Coronary artery (tissue), 2 donors: ENCODE measurements at places on chromosomes 5 and 9.

GRCh38 chr5:83523929-83524328 is 52.4 kb downstream of the VCAN start:
- DNase-seq, result no peak

GRCh38 chr5:59757442-59757841 is 136.1 kb downstream of the PDE4D start:
- DNase-seq, result no peak

DNA sequence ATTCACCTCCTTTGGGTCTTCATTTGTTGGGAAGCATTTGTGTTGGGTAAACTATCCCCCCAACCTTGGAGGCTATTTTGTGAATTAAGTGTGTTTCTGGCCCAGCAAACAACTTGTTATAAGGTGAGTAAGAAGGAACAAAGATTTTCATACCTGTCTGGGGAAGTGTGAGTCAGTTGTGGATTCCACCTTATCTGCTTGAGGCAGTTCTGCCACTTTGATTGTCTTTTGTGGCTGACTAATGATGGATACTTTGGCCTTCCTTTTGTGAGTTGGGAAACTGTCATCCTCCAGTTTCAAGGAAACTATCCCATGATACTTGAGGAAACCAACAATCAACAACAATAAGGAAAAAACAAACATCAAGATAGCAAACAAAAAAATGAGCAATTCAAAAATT is 24.6 kb upstream of the CER1 start:
- DNase-seq, result no peak

DNA sequence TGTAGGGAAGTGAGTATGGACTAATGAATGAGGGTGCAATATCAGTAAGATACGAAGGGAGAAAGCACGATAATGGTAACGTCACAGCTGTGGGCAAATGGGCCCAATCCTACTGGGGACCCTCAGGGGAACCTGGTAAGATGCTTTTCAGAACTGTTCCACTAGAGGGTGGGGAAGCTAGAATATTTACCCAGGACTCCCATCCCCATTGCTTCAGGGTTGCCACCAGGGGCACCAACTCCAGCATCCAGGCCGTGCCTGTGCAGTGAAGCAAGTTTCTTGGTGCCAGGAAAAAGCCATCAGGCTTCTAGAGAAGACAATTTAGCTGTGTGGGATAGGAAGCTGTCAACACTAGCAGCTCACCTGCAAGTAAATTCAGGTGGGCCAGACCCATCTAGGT is 409.3 kb downstream of the AGTPBP1 start:
- no peak for DNase-seq

DNA sequence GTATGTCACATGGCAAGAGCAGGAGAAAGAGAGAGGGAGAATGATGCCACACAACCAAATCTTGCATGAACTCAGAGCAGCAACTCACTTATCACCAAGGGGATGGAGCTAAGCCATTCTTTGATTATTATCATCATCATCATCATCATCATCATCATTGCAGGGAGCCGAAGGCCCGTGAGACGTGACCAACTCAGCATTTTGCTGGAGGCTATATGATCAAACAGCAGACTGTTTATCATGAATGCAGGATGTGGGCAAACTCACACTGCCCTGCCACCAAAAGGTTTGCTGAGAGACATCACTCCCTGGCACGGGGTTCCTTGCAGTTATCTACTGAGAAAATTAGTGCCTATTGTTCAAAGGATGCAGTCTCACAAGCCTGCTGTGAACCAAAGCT is 8.6 kb upstream of the ZNF169 start:
- DNase-seq, result no peak

DNA sequence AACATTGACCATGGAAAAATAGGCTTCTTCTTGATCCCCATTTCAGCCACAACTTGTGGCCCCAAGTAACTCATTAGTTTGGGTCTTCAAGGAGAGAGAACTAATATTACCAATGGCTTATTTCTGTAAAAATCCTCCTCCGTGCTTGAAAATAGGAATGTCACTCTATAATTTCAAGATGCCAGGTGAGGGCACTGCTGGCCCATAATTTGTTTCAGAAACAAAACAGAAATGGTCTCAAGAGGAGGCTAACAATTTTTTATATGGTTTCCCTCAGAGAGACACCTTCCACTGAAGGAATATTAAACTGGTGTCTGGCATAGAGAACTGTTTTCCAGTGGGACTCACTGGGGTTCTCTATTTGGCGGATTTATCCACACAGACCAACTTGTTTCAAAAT is 437.0 kb upstream of the TRPC7 start:
- DNase-seq, result no peak

- no peak for DNase-seq
Measured at GRCh38 chr9:136886610-136887597, 588 bp downstream of the TRAF2 start.

GRCh38 chr5:73274121-73274520 is 101.1 kb downstream of the TMEM174 start:
- no peak for DNase-seq

DNA sequence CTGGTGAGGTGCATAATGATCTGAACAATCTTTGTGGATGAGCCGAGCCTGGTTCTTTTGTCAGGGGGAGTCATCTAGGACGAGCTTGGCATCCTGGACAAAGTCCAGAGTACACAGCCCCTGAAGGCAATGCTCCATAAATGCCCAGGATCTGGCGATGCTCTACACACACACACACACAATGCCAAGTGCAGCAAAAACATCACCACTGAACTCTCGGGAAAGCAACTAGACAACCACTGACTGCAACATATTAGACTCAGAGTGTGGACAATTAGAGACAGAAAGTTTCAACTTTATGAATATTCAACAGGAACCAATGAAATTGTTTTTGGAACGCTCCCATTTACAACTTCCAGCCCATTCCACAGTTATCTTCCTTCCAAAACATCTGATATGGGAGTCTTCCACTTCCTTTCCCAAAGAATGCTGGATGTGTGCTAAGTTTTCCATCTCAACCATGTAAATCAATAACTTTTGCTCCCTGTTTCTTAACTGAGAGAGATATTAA is 227.6 kb upstream of the ANKRD55 start:
- DNase-seq, result no peak

DNA sequence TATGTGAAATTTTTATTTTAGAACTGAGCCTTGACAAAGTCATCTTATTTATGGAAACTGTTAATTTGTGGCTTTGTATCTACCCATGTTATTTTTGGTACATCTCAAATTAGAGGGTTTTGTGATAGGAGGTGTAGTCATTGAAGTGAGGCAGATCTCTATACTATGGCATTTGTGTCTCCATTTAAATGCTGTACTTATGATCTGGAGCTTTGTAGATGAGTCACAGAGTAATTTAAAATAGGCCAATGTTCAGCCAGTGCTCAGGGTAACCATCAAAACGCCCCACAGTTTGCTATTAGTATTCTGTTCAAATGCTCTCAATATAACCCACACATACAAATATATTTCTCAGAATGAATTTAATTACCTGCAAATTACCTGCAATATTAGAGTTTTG is 351.5 kb upstream of the KLF9 start:
- no peak for DNase-seq

DNA sequence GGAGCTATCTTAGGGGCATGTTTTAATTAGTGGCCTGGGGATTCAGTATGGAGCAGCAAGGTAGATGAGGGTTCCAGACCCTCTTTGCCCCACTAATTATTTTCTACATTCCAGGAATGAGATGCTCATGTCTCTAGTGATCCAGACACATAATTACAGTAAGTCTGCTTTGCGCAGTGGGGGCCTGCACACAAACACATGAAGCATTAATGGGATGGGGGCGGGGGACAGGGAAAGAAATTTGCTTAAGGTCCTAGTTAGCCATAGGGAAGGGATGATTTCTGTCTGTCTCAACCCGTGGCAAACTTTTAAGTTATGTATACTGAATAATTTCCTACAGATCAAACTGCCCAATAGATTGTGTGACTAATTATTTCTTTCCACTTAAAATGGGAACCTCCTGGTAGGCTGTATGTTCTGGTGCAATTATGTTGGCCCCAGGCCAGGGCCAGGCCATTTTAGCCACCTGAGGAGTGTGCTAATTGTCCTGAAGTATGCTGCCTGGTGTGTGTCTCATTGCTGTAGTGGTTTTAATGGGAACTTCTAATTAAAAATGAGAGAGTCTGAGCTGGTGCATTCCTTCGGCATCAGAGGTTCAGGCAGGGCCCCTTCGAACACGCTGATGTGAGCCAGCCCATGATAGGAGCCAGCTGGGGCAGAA is 134.4 kb downstream of the PTTG1 start:
- DNase-seq, result no peak

DNA sequence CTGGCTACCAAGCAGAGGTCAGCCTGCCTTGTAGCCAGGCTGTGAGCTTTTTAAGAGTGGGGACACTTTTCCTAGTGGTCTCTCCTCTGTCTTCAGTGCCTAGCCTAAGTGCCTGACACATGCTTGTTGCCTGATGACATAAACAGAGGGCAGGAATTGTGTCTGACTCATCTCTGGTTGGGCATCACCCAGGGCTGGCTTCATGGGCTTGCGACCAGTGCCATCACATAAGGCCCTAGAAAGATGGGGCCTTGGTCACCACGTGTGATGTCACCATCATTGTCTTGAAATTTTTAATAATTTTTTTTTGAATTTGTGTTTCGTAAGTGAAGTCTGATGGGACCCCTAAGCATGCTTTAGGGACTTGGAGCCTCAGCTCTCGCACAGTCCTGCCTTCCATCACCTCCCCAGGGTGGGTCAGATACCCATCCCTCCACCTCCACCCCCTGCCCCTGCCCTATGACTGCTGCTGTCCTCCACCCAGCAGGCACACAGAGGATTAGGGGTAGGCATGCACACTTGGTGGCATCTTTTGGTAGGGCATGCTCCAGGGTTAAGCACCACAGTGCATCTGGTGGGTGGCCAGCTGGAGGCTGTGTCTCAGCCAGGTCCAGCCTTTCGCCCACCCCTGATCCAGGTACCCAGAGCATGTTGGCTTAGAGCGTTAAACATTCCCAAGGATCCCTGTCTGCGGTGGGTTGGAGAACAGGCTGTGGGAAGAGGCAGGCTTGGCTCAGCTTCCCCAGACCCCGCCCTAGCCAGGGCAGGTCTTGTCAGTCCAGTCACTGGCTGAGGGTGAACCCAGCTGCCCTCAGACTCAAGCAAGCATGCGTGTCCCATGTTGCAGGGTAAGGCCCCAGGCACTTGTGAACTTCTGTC is 80.1 kb upstream of the SH3PXD2B start:
- peak; percentile 69 for DNase-seq

DNA sequence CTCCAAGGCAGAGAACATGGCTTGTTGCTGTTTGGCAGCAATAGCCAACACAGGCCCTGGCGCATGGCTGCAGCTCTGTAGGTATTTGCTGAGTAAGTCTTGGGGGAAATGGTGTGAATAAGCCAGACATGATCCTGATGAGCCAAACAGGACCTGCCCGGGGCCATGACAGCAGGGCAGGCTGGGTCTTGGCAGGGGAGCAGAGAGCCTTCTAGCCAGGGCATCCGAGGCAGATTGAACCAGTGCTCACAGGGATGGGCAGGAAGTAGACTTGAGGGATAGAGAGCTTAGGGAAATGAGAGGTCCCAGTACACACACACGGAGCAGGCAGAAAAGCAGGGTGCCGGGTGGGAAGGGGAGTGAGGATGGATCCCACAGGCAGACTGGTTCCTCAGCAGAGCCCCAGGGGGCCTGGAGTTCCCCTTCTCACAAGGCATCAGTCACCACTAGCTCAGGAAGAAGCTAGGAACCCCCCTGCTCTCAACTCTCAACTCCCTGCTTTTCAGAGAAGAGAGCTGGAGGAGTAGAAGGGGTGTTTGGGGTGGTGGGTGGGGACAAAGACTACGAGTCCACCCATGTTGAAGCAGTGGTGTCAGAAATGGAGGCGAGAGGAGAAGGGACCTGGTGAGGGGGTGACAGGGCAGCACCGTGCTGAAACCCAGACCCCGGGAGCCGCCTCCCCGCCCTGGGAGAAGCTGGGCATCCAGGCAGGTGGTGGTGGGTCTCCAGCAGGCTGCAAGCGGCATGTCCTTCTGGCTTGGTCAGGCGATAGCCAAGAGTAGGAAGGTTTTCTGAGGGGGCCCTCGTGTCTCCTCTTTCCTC is 111.1 kb downstream of the RGS3 start:
- peak; percentile 71 for DNase-seq

DNA sequence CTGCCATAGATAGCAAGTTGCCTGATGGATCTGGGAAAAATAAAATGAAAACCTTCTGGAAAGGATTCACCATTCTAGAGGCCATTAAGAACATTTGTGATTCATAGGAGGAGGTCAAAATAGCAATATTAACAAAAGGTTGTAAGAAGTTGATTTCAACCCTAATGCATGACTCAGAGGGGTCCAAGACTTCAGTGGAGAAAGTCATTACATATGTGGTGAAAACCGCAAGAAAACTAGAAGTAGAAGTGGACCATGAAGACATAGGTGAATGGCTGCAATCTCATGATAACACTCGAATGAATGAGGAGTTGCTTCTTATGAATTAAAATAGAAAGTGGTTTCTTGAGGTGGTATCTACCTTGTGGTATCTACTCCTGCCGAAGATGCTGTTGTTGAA is 86.6 kb downstream of the GABRA1 start:
- no peak for DNase-seq

- DNase-seq, result no peak
Measured at GRCh38 chr5:102857076-102857818, 102.1 kb downstream of the PAM start.

GRCh38 chr9:22035591-22036011 is 26.5 kb upstream of the CDKN2B start:
- DNase-seq, result no peak

DNA sequence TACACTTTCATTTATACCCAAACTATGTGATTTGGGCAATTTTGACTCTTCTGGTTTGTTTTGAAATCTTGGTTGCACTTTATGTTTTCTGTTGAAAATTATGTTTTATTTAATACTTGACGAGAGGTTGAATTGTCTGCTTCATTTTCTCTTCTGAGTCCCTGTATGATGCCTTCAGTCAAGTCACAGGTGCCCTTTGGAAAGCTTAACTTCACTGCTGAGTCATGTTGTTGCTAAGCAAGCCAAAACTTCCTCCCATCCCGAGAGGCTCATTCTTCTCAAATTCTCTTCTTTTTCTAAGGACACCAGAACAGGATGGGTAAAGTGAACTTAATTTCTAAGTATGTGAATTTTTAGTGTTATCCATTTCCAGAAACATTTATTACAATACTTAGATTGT is 455.3 kb upstream of the PTGER4 start:
- DNase-seq, result no peak

DNA sequence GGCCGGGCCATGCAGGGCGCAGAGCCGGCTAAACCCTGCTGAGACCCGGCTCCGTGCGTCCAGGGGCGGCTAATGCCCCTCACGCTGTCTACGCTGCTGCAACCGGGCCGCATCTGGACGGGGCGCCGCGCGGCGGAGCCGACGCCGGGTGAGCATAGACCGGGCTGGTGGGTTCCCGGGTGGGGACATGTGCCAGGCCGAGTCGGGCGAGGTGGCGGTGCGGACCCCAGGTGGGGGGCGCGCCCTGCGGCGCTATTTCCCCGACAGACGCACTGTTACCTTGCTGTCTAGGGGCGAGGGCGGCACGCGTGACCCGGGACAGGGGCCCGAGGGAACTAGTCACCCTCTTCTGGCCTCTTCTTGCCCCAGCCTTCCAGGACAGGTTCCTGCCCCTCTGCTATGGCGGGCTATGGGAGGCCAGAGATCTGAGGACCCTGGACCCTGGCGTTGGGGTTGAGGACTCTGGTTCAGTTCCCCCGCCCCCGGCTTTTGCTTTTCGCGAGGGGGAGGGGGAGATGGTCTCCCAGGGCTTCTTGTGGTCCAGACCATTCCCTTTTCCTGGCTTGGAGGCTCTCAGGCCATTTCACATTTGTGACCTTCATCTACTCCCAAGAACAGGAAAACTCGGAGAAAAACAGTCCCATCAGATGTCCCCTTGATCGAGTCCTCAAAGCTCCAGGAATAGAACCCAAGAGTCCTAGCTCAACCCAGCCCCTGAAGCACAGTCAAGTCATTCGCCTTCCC is 536 bp downstream of the SLC27A4 start:
- DNase-seq, result no peak
